ENCODE measurements at places on chromosomes 6 and 20. TPM values are rescaled to one million over a fixed set of nuclear protein-coding genes. Genes with fewer than 3 reads are reported as not detected.

GRCh38 chr6:53961679-53962370 lies 149.4 kb upstream of the MLIP start:
- DNase-seq, result peak; percentile 33

- DNase-seq, result no peak
These were observed 75.1 kb downstream of the EDN3 start for GRCh38 chr20:59375541-59375940.

GRCh38 chr6:2558098-2558680 lies 192.5 kb downstream of the MYLK4 start:
- DNase-seq, result no peak

SMIM28 gene
- not detected for total RNA-seq

PAK5 gene
- total RNA-seq, result 0.46 TPM

DNA sequence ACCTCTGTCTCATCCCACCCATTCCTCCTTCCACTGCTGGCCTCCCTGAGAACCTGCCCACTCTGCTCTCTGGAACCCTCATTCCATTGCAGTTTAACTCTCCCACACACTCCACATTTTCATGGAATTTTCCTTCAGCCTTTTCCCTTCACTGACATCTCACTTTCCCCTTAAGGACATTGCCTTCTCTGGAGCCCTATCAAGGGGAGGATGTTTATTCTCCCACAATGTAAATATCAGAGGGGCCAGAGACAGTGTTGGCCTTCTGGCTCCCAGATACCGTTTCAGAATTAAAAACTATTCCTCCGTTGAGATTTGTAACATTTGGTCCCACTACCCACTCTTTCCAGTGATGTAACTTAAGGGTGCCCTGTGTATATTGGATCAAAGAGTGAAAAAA lies 199.5 kb upstream of the KCNK16 start:
- DNase-seq, result no peak

- DNase-seq, result no peak
These were observed 331.8 kb downstream of the PRL start for GRCh38 chr6:21965016-21965415.

EYA2 gene
- total RNA-seq, result 1.7 TPM

IFT52 gene
- 38.2 TPM for total RNA-seq

FOXC1 gene
- 7.0 TPM for total RNA-seq

COL10A1 gene
- 0.17 TPM for total RNA-seq

ETV7 gene
- total RNA-seq, result 0.69 TPM

MYBL2 gene
- total RNA-seq, result 48.8 TPM

DNA sequence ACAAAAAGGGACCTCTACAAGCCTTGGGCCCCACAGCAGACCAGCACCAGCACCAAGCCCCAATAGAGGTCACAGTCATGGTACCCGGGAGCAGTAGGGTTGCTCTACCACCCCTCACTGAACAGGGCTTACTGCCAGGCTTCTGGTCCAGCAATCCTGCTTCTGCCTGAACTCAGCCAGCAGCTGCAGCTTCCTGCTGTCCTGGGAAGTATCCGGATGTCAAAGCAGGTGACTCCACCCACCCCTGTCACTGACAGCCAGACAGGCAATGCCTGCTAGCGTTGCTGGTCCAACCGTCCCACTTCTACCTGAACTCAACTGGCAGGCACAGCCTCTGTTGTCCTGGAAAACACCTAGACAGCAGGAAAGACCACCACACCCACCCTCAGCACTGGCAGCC lies 47.0 kb upstream of the PCSK2 start:
- DNase-seq, result no peak

DNA sequence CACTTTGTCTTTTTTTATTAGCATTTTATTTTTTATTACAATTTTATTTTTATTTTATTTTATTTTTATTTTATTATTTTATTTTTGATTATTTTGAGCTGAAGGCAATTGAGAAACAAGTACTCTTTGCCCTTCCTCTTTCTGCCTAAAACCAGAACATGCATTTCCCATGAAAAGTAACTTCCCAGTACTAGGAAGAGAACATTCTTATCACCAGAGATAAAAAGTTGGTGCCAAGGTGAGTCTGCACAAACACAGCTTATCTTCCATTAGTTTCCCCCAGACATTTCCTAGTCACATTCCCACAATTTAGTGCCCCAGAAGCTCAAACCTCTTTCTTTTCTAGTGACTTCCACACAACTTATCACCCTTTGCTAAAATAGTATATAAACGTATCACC lies 84.8 kb downstream of the CD24 start:
- no peak for DNase-seq

GRCh38 chr20:8569766-8570165 lies 437.7 kb downstream of the PLCB1 start:
- no peak for DNase-seq

DNA sequence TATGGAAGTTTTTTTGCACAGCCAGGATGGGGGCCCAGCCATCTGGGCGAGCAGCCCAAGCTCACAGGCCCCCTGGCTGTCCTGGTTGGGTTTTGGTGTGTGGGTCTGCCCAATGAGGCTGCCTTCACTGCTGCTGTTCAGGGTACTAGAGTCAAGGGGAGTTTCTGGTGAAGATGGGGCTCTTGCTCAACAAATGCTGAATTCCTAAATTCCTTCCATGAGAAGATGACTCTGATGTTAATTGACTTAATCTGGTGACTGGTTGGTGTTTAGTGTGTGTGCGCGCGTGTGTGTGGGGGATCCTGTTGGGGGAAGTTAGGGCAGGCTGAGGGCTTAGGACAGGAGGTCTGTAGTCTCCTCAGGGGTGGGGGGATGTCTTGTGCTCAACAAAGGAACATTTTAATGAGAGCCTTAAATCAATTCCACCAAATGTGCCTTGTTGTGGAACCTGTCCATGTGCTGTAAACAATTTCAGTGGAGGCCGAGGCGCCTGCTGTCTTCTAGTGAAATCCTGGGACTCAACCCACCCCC lies 1.9 kb downstream of the PTK7 start:
- no peak for DNase-seq

LCA5 gene
- total RNA-seq, result 5.0 TPM

GSTA1 gene
- total RNA-seq, result not detected

CRISP3 gene
- not detected for total RNA-seq

DNA sequence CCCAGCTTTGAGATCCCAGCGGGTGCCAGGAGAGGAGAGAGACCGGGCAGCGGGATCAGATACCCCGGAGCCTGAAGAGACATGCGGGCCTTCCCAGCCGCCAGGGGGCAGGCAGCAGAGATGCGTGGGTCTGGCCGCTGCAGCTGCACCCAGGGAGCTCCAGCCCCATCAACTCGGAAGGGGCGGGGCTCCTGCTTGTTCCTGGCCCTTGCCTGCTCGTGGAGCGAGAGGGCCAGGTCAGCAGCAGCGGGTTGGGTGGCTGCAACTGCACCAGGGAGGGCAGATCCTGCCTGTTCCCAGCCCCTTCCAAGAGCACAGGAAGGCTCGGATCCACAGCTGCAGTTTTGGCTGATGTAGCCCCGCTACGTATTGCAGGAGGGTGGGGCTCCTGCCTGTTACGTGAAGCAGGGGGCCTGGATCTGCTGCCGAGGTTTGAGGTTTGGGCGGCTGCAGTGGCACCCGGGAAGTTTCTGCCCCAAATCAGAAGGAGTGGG lies 532.8 kb downstream of the RFPL4B start:
- no peak for DNase-seq

DNA sequence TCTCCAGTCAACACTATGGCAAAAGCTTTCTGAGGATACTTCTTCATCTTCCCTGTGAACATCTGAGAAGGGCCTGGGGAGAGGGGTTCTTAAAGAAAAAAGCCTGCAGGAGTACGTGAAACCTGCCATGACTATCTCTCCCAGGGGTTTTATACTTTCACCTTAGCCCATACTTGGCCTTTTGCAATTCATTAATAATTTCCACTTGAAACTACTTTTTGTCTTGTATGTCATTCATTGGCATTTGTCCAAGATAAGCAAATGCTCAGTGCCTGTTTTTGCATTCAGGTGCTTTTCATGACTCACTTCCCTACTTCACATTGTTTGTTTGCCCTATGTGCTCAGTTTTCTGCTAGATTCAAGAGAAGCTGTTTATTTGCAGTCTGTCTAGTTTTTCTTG lies 580.3 kb upstream of the GJE1 start:
- peak; percentile 79 for DNase-seq

DNA sequence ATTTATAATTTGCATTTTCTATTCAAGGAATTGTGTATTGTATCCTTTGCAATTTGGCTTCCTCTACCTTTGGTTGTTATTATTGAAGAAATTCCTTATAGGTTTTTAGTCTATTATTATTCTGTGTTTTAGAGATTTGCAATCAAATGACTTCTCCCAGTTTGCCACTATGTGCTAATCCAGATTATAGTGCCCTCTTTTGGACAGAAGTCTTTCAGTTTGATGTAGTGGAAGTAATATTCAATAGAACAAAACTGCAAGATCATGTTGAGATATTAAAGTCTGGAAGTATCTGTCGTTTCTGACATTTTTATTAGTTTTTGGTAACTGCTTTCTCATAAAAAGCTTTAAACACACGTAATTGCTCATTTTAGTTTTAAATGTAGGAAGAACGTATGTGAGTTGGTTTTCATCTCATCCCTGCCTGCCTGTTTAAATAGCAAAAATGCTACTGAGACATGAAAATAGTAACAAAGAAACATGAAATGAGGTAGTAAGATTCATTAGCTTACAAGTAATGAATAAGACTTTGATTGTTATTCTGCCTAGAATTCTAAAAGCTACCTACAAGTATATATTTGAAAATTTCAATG lies 72.8 kb downstream of the RTN4IP1 start:
- no peak for DNase-seq

SLC44A4 gene
- not detected for total RNA-seq

GRCh38 chr6:33428224-33428965 lies 8.5 kb downstream of the SYNGAP1 start:
- peak; percentile 49 for DNase-seq

BMP2 gene
- 2.5 TPM for total RNA-seq

DNA sequence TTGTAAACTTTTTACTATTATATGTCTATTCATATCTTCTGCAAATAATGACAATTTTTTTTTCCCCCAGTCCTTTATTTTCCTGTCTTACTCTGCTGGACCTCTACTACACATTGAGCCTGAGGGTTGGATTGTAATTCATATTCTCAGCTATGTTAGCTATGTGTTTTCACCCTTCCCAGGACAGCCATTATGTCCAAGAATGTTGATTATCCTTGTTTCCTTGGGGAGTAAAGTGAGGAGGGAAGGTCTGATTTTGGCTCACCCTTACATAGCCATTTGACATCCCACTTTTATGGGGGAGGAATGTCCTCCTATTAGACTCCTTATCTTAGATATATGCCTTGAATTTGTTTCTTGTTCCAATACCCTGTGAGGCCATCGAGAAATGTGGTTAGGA lies 17.6 kb upstream of the TBC1D32 start:
- DNase-seq, result no peak

- no peak for DNase-seq
These were observed 213.5 kb upstream of the FAM83B start for GRCh38 chr6:54632984-54633565.

DNA sequence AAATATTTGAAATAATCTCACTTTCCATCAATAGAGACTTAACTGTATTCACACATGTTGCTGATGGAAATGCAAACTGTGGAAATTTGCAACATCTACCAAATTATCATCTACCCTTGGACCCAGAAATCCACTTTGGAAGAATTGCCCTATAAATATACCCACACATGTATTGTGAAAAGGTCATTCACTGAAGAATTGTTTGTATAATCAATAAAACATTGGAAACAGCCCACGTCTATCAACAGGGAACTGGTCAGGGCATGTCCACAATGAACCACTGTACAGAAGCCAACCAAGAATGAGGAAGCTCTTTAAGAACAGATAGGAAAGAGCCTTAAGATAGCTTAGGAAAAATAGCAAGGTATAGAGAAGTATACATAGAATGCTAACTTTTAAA lies 36.2 kb downstream of the PXDC1 start:
- no peak for DNase-seq

- no peak for DNase-seq
These were observed 4.5 kb upstream of the DEFB119 start for GRCh38 chr20:31394900-31395299.

DNA sequence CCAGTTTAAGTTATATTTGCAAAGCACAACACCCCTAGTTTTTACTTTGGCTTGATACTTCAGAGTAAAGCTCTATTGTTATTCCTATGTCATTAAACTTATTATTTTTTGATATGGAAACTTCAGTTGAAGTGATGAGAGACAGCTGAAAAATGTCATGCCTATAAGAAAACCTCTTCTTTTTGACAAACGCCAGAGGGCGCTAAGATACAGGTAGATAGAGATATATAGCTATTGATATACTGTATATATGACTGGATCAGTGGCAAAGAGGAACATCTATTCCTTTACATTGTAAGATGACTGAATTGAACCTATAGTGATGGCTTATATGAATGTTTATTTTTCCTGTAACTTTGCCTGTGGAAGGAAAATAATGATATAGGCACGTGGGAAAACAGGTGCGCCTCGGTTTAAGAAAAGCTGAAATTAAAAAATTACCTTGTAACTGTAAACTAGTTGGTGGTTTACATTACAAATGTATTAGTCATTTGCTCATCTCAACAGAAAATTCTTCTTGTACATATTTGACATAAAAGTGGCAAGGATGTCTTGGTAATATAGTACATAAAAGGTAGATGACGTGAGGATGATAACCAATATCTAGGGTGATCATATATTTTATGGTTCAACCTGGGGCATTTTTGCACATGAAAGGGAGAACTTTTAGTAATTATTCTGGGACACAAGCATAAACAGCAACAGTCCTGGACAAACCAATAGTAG lies 74.1 kb downstream of the LAMA4 start:
- DNase-seq, result peak; percentile 80

GRCh38 chr6:25042036-25042521 lies 106.3 kb upstream of the RIPOR2 start:
- DNase-seq, result no peak

RPN2 gene
- 191 TPM for total RNA-seq

DNA sequence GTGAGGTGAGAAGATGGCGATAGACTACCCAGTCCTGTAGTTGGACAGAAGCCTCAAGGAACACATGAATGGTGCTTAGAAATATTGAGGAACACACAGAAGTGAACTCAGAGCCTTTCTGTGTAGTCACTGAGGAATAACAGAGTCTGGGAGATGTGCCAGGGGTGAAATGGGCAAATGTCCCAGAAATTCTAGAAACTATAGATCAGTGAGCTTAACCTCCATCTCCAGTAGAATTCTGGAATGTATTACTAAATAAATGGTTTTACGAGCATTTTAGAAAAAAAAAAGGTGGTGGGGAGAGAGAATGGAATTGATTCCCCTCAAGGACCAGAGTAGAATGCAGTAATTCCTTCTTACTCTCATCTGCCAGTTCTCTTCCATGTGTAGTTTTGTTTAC lies 380.0 kb downstream of the LMBRD1 start:
- DNase-seq, result no peak

GRCh38 chr6:20252311-20252710 lies 40.0 kb upstream of the MBOAT1 start:
- DNase-seq, result peak; percentile 46

- DNase-seq, result peak; percentile 75
These were observed 9.4 kb upstream of the ARMC12 start for GRCh38 chr6:35727231-35727934.

GRCh38 chr6:3159805-3160781 lies 2.7 kb upstream of the TUBB2A start:
- peak; percentile 36 for DNase-seq

GRCh38 chr6:137589067-137589848 lies 95.1 kb upstream of the OLIG3 start:
- peak; percentile 63 for DNase-seq

SLC22A16 gene
- total RNA-seq, result not detected

DNAH8 gene
- not detected for total RNA-seq

ZNF391 gene
- total RNA-seq, result 0.74 TPM

- peak; percentile 44 for DNase-seq
These were observed 65.5 kb downstream of the LAMA4 start for GRCh38 chr6:112188906-112189305.
